Cerebellar nuclear complex (tissue), 1 donor: ENCODE measurements at places on chromosomes 11 and 22.

- DNase-seq: no peak
Measured at GRCh38 chr11:120655589-120655988, 144.0 kb downstream of the GRIK4 start.

DNA sequence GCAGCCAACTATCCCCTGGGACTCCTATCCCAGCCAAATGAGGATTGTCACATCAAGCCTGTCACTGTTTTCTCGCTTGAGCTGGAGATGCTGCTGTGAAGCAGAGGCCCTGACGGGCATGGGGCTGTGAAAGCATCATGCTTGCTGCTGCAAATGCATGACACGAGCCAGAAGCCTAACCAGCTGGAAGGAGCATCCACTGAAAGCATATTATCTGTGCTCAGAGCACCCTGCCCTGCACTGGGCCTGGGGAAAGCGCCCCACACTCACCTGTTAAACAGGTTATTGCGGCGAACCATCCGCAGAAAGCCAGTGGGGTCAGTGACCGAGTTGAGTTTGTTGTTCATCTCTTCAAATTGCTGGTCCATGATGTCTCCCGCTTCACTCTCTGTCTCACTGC is 110.9 kb upstream of the PITPNB start:
- DNase-seq: no peak

DNA sequence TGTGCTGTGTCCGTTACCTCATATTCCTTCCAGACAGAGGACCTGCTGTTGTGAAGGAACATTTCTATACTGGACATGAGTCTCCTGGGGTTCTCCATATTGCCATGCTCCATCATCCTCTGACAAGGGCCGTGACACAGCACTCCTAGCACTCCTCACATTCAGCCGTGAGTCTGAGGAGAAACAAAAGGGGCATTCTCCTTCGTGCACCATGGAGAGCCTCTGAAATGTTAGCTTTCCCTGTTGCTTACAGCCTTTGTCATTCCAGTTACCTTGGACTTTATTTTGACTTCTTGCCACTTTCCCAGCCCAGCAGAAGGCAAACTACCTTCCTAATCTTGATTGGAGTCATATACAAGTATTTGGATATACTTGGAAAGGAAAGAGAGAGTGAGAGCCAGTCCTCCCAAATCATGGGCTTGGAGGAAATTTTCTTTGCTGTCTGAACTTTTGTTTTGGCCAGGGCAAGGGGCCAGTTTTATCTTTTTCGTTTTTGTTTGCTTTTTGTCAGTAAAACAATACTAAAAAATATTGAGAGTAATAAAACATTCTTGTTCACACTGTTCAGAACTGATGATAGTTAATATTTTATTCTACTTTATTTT is 29.1 kb upstream of the TECTA start:
- no peak for DNase-seq

GRCh38 chr11:92477686-92478085 is 253.1 kb downstream of the FAT3 start:
- DNase-seq: no peak

DNA sequence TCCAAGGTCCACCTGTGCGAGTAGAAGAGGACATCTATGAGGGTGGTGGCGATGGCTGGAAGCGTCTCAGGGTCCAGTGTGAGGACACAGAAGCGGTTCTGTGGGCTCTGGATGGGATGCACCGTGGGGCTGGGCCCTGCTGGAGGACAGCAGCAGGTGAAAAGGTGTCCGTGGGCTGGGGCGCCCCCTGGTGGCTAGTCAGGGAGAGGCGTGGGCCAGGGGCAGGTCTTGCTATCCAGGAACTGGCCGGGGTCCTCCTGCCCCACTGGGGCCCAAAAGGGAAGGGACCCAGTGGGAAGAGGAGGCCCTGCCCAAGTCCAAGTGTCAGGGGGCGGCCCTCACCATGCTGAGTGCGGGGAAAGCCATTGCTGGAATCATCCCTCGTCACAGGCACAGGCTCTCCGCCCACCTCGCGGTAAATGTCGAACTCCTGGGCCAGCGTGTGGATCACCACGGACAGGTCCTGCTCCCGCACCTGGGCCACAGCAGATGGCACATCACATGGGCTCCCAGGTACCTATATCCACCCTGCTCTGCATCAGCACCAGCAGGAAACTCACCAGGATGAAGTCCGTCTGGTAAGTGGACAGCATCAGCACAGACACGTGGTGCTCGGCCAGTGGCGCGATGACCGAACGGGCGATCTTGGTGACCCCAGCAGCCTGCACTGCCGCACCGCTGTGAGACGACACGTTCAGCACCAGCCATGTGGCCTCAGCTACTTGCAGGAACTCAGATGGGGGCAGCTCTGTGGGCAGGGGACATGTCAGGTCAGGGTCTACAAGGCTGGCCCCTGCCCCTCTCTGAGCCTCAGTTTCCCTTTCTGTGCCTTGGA is 2.3 kb downstream of the CASTOR1 start:
- DNase-seq: no peak

DNA sequence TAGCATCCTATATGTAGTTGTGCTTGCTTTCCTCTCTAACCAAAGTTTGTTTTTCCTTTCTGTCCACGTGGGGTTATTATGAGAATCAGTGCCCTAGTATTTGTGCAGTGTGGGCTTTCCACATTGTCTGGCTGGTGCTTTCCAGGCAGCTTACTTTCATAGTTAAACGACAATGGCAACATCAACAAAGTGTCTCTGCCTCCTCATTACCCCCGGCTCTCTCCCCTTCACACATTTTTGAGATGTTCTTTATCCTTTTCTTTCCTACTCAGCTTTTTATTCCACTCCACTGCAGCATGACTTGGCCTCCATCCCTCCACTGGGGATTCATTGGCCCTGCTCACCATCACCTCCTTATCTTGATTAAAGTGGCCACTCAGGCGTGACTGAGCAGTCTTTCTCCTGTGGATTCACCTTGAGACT is 19.1 kb downstream of the SPECC1L start:
- DNase-seq: peak; percentile 20

- no peak for DNase-seq
Measured at GRCh38 chr11:26335903-26336302, 4.0 kb downstream of the ANO3 start.

- no peak for DNase-seq
Measured at GRCh38 chr11:12529793-12530192, 144.4 kb upstream of the TEAD1 start.

GRCh38 chr11:73412308-73412707 is 36.1 kb downstream of the RELT start:
- DNase-seq: no peak

DNA sequence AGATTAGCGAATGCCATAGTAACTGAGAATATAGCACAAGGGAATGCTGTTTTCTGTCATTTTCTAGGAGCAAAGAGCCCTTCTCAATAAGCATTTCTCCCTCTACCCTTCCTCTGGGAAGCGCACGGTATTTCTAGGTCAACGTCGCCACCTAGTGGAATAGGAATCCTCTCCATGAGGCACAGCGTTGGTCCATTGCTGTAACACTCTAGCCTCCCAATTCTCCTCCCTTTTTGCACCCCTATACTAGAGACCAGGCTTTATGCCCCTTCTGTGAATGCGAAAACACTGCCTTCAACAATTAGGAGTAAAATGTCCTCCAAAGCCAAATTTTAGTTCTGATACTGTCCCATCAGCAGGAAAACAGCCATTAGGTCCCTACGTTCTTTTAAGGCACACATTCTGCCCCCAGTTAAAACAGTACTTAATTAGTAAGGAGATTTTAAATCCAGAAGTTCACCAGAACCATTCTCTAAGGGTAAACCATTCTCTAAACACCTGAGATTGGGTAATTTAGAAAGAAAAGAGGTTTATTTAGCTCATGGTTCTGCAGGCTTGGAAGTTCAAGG is 12.8 kb upstream of the HYLS1 start:
- no peak for DNase-seq

DNA sequence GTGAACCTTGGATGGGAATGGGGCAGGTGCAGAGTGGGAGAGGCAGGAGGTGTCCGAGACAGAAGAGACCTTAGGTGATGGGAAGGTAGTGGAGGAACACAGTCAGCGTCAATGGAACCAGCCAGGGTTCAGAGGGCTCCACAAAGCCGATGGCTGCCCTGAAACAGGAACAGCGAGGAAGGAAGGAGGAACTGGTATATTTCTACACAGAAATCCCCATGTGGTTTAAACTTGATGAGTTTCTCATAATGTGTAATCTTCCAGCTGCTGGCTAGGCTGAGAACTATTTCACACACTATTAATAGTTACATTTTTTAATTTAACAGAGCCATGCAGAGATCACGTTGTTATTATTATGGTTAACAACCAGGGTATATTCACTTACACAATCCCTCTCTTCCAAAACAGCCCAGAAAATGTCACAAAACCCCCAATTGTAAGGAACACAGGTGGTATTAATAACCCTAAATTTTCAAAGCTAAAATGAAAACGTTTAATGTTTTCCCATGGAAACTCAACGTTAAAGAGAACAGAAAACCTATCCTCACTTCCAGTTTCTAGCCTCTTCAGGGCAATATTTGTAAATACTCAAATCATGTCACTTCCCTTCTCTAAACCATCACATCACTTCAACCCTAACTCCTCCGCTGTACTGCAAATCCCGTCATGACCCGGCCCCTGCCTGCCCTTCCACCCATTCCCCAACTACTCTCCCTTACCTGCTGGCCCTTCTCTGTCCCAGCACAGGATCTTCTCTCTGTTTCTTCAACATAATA is 74.5 kb upstream of the ARFGAP3 start:
- DNase-seq: no peak

DNA sequence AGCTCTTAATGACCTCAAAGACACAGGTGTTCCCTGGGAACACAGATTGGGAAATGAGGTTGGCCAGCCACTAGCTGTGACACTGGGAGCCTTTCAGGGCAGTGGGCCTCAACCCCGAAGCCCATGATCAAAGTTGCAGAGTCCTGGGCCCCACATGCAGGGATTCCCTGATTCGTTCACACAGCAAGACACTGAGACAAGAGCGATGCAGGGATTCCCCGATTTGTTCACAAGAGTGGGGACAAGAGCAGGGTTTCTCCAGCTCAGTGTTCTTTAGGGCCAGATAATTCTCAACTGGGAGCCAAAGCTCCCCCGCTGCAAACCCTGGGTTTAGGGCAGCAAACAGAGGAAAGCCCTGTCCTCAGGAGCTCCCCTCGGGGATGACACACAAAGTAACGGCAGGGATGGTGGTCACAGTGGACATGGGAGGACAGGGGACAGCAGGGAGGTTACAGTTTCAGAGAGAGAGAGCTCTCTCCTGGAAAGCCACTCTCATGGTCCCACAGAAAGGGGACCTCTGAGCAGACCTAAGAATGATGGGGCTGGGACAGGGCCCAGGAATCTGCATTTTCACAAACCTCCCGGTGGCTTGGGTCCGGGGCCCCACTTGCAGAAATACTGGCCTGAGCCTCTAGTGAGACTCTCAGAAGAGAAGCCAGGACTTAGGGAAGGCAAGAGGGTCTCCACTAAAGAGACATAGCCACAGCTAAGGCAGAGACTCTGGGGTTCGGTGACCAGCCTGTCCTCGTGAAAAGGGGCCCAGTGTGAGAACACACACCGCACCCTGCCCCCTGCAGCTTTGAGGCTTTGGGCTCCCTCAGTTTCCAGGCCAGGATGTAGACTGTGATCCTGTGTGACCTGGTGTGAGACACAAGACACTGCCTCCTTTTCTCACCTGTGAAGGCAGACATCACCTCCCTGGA is 7.4 kb upstream of the GNAZ start:
- DNase-seq: no peak

GRCh38 chr11:78213526-78214330 is 25.0 kb downstream of the USP35 start:
- no peak for DNase-seq

- DNase-seq: no peak
Measured at GRCh38 chr11:68683536-68684384, 584 bp upstream of the GAL start.

DNA sequence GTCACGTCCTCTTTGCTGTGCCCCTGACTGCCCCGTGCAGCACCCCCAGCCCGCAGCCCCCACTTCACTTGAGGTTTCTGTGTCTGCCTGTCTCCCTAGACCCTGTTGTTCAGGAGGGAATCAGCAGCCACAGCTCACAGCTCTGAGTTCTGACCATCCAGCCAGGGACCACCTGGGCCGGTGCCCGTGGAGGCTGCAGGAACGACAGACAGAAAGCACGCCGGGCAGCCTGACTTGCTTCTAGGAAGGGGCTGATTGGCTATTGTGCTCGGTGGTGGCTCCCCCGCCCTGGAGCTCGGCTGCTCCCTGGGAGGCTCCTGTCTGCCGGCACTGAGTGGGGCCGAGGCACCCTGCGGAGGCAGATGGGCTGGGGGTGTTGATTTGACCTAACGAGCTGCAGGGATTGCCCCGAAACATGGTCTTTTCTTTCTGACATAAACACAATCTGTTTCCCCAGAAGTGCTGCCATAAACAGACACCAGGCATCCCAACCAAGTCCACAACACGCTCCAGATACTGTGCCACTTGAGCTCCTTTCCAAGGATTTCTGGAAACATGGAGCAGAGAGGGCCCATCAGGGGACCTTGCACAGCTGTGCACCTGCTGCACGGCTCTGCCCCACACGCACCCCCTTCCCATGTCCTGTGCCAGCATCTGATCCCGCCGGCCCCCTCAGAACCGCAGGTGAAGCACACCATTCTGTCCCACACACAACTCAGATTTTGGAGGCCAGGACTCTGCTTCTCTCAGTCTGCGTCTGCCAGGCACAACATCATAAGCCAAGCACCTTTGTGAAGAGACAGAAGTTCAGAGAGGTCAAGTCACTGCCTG is 855.9 kb downstream of the TBC1D22A start:
- DNase-seq: no peak

GRCh38 chr11:62315431-62315830 is 16.6 kb upstream of the SCGB1D4 start:
- DNase-seq: no peak

GRCh38 chr11:61999141-61999975 is 31.9 kb upstream of the FTH1 start:
- DNase-seq: no peak

- DNase-seq: no peak
Measured at GRCh38 chr22:46018859-46019258, 41.9 kb upstream of the WNT7B start.

GRCh38 chr11:122099374-122100036 is 16.5 kb downstream of the BLID start:
- no peak for DNase-seq

GRCh38 chr11:30749268-30749667 is 163.1 kb upstream of the MPPED2 start:
- no peak for DNase-seq

GRCh38 chr11:82007521-82007920 is 726.1 kb downstream of the FAM181B start:
- no peak for DNase-seq

GRCh38 chr11:75273411-75274391 is 33.1 kb downstream of the TPBGL start:
- no peak for DNase-seq
